Aorta (tissue), 5 donors: ENCODE measurements at places on chromosomes 6 and 20. TPM values are rescaled to one million over a fixed set of nuclear protein-coding genes. Genes with fewer than 3 reads are reported as not detected.

Gene ITPR3
- 11.9 TPM for total RNA-seq

Gene PLCB4
- total RNA-seq, result 26.2 TPM

DNA sequence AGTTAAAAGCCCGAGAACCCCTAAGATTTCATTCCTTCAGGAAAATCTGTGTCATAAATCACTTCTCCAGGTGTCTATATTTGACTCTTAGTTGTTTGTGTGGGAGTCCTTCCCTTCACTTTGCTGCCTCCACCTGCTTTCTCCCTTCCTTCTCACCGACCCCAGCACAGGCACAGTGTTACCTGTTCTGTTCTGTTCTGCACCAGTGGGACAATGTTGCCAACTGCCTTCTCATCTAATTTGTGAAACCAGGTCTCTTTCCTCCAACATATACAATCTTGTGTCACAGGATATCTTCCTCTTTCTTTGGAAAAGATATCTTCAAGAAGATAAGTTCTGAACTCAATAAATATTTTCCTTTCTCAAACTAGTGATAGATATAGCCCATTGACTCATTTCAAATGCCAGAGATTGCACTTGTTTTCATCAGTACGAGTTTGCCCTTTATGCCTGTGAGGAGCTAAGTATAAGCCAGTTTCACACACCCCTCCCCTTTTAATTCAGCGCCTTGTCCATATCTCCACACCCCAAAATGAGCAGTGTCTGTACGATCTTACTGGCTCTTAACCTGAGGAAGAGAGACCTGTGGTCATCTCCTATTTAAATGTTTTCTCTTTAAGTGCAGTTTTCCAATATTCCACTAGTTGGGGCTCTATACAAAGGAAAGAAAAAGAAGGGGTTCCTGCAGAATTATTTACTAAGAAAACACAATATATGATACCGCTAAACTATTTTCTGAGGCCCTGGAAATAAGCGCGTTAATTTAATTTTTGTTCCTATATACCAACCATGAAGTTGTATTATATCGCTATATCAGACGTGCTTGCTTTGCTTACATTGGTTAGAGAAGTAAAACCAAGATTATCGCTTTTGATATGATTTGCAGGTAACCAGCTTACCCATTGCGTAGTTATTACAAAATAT lies 81.6 kb upstream of the PREP start:
- H3K36me3 ChIP-seq, result no peaks in the 10 kb centered on the region
- DNase-seq, result no peak
- H3K4me3 ChIP-seq, result no peak overlapping the region
- no peaks in the 10 kb centered on the region for H3K27me3 ChIP-seq

DNA sequence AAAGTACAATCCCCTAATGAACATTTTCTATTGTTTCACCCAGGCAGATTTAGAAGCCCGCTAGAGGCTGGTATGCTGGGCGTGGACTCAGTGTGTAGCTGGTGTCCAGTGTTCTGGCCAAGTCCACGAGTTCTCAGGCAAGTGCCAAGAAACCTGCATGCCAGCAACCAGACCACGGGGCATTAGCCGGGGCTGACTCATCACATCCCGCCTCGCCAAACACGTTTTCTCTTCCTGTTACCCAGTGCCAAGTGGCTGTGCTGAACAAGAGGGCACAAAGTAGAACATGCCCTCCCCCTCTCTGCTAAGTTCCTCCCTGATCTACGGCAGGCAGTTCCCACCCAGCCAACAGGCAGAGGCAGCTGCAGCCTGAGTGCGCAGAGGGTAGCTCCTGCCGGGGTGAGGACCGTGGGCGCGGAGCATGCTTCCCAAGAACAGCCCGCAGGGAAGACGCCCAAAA lies 29.6 kb downstream of the RAMACL start:
- no peaks in the 10 kb centered on the region for H3K4me1 ChIP-seq
- H3K27me3 ChIP-seq, result no peaks in the 10 kb centered on the region
- peak overlapping the region; percentile 9 for H3K27ac ChIP-seq
- peak; percentile 94 for DNase-seq
- H3K4me3 ChIP-seq, result no peak overlapping the region

DNA sequence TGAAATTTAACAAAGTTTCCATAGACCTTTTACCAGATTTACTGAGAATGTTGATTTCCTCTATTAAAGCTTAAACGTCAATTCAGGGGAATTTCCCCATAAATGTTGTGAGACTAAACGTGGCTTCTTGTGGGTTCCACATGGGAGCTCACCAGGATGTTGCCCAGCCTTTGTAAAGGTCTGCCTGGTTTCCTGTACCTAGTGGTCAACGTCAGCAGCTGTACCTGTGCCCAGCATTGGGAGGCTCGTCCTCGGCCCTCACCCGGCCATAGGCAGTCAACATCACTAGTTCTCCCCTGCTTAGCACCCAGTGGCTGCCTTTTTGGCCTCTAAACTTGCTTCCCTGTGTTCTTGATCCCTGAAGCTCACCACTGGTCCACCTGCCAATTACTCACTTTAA lies 22.1 kb upstream of the CD83 start:
- no peaks in the 10 kb centered on the region for H3K27me3 ChIP-seq
- H3K4me1 ChIP-seq, result no peaks in the 10 kb centered on the region
- no peak for DNase-seq
- no peak overlapping the region for H3K27ac ChIP-seq

DNA sequence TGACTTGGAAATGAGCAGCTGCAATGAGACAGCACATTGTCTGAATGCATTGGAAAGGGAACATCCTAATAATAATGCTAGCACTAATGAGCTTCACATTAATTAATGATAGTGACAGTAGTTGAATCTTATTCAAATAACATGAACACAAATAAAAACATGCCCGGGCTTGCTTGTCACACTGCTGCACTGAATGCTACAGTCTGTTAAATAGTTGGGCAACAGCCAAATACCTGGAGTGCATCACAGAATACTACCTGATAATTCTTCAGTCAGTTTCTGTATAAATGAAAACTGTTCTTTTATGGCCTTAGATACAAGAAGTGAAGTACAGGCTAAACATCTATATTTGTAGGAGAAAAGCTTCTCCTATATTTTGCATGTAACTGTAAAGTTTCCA lies 458.7 kb downstream of the RNF144B start:
- H3K36me3 ChIP-seq, result no peaks in the 10 kb centered on the region
- H3K27ac ChIP-seq, result no peak overlapping the region
- no peak overlapping the region for H3K4me3 ChIP-seq
- H3K27me3 ChIP-seq, result no peaks in the 10 kb centered on the region
- no peaks in the 10 kb centered on the region for H3K4me1 ChIP-seq

GRCh38 chr20:34628026-34628425 lies 48.9 kb downstream of the PIGU start:
- no peaks in the 10 kb centered on the region for H3K36me3 ChIP-seq
- H3K4me3 ChIP-seq, result no peak overlapping the region
- H3K27me3 ChIP-seq, result no peaks in the 10 kb centered on the region
- no peaks in the 10 kb centered on the region for H3K4me1 ChIP-seq
- DNase-seq, result no peak
- H3K27ac ChIP-seq, result no peak overlapping the region

DNA sequence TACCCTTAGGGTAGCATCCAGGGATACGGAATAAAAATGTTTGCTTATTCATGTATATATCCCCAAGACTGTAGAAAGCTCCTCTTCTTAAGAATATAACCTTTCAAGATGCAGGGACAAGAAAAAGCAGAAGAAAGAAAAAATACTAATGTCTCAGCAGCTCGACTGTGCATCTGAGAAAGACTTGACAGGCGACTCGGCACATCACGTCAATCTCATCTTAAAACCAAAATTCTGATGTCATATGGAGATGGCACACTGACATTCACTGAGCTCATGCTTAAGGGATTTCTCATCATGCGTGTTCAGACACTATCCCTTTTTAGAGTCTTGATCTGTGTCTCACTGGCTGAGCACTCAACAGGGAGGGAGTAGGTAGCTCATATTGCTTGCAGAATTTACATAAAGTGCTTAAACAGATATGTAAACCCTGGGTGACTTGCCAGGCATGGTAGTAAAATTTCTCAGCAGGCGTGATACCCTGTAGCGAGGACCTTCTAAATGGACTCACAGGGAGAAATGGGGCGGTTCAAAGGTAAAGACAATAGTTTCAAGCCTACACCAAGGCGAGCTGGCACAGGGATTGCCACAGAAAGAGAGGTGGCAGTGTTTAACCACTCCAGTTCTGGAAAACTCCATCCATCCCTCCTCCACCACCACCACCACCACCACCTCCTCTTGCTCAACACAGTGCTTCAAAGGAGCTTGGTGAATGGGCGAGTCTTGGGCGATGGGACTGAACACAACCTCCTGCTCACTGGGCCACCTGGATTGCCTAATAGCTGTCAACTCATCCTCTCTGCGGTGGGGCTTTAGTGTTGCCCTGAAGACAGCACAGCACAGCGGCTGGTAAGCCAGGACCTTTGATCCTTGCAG lies 330.5 kb downstream of the TFAP2A start:
- H3K4me1 ChIP-seq, result no peaks in the 10 kb centered on the region
- H3K27me3 ChIP-seq, result no peaks in the 10 kb centered on the region
- H3K27ac ChIP-seq, result no peak overlapping the region
- H3K4me3 ChIP-seq, result no peak overlapping the region

GRCh38 chr6:83113258-83113657 lies 45.8 kb downstream of the DOP1A start:
- no peaks in the 10 kb centered on the region for H3K36me3 ChIP-seq
- no peak for DNase-seq
- no peaks in the 10 kb centered on the region for H3K4me1 ChIP-seq
- no peak overlapping the region for H3K4me3 ChIP-seq
- H3K27me3 ChIP-seq, result no peaks in the 10 kb centered on the region
- H3K27ac ChIP-seq, result no peak overlapping the region

DNA sequence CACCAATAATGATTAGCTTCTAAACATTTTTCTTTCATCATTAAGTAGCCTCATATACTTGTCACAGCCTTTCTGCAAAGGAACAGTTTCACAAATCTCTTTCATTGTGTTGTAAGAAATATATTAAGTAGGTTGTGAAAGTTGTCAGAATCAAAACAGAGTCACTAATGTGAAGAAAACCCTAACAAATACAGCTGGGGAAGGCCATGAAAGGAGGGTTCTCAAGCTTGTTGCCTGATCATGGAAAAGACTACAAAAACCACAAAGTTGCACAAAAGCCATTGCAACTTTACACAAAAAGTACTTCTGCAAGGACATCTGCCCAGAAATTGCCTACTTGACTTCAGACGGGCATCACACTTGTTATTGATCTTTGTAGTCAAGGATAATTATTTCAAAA lies 216.1 kb downstream of the ALDH8A1 start:
- no peak for DNase-seq
- no peaks in the 10 kb centered on the region for H3K27me3 ChIP-seq
- no peaks in the 10 kb centered on the region for H3K4me1 ChIP-seq
- H3K36me3 ChIP-seq, result no peaks in the 10 kb centered on the region
- H3K27ac ChIP-seq, result no peak overlapping the region
- no peak overlapping the region for H3K4me3 ChIP-seq

DNA sequence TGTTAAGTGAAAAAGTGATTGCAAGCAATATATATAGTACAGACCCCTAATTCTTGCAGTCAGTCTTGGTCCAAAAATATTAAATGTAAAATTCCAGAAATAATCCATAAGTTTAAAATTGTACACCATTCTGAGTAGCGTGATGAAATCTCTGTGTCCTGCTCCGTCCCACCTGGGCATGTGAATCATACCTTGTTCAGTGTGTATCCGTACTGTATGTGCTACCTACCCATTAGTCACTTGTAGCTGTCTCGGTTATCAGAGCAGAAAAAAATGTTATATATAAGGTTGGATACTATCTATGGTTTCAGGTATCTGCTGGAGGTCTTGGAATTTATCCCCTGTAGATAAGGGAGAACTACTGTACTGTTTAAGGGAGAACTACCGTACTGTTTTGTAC lies 16.3 kb downstream of the IRAK1BP1 start:
- H3K4me1 ChIP-seq, result no peaks in the 10 kb centered on the region
- no peaks in the 10 kb centered on the region for H3K27me3 ChIP-seq
- no peak overlapping the region for H3K27ac ChIP-seq
- H3K4me3 ChIP-seq, result no peak overlapping the region
